ENCODE measurements at places on chromosomes 3 and 15.

- ATAC-seq = no peak
Observed at GRCh38 chr3:54845551-54845950, 82.3 kb downstream of the LRTM1 start.

- ATAC-seq = no peak
Observed at GRCh38 chr15:63067976-63068743, 25.6 kb downstream of the TPM1 start.

DNA sequence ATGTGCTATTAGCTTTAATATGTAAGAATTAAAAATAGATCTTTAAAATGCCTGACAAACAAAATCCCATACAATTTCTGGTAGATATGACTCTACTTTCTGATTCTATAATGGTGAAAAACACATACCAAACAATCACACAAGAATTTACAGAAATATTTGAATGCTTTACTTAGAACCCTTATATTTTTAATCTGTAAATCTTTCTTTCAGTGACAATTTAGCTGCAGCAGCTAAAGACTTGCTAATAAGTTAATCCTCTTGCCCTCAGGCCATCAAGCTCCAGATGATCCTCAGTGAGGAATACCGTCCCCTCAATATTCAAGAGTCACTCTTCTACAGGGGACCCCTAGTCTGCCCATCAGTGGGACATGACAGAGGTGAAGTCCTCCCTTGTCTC, 55.6 kb downstream of the C3orf80 start:
- no peak for ATAC-seq

DNA sequence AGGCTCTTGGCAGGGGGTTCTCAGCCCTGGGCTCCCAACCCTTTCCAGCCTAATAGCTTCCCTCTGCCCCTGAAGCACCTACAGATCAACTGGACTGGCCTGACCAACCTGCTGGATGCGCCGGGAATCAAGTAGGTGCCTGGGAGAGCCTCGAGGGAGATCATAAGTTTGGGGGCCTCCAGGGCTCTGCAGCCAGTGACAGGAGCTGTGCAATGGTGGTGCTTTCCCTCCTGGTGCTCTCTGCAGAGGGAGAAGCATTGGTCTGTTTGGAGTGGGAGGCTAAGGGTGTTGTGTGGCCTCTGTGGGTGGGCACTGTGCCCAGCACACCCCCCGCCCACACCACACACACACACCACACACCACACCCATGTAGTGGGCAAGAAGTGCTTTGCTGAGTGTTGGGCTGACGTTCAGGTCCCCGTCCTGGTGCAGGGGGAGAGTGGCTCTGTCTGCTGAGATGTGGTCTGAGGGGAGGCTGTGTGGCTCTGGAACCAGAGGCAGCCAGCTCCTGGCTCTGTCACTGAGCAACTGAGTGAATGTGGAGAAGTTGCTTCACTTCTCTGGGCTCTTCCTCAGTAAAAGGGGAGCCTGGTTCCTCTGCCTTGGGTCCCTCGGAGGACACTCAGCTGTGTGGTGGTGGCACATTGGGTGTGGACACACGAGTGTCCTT, 26.3 kb downstream of the ESYT3 start:
- ATAC-seq = no peak

GRCh38 chr15:70035719-70036077, 62.0 kb downstream of the TLE3 start:
- ATAC-seq = no peak

DNA sequence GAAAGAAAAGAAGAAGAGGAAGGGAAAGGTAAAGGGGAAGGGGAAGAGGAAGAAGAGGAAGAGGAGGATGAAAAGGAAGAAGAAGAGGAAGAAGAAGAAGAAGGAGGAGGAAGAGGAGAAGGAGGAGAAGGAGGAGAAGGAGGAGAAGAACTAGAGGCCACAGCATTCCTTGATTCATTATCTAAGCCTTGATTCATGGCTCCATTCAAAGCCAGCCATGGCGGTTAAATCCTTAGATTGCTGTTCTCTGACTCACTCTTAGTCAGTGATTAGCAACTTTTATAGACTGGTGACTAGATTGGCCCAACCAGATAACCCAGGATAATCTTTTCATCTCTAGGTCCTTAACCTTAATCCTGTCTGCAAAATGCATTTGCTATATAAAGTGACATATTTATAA, 47.6 kb downstream of the OSTN start:
- ATAC-seq = no peak

DNA sequence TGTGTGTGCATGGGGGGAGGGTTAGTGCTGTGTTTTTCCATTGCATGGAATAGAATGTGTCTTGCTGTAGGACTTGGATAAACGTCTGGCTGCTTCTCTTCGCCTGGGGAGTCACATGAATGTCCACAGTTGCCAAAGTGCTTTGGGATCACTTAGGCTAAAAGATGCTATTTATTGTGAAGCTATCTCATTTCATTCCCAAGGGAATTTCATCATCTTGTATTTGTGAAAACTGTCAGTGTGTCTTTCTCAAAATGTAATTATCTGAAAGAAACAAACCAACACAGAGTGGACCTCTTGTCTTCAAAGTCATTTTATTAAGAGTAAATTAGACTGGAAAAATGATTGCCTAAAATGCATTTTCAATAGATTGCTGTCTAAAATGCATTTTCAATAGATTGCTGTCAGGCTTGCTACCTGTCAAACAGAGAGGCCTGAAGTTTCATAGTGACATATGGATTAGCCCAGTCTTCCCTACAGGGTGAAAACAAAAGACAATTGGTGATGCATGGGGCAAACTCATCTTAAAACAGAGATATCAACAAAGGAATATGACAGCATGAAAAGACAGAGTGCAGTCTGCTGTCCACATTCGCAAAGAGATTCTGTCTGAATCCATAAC, 117.1 kb upstream of the GOLIM4 start:
- no peak for ATAC-seq

DNA sequence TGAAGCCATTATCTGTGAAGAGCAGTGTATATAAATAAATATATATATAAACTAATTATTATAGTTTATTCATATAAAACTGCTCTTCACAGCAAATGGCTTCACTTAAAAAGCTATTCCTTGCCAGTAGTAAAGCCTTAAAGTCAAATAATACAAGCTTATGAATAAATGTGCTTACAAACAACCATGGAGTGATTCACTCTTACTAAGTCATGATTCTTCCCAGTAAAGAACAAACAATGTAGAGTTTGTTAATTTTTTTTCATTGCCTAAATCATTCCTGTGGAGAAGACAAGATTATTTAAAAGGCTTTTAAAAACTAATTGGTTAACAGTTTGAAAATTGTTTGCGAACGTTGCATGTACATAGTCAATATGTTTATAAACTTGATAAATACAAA, 140.7 kb downstream of the PLCH1 start:
- ATAC-seq = no peak

DNA sequence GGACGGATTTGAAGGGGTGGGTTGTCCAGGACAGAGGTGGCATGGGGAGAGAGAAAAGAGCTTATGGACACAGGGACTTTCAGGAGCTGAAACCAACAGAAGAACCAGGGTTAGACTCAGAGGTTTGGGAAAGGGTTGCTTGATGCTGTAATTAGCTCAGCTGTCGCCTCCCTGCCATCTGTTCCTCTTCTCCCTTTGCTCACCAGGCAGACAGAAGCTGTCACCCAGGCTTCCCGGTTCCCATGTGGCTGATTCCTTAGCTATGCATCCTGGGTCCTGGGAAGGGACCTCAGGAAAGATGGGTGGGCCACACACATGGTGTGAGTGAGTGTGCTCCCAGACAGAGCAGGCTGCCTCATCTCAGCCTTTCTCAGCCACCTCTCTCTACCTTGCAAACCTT, 14.1 kb downstream of the PTPN23 start:
- ATAC-seq = no peak

- ATAC-seq = no peak
Observed at GRCh38 chr3:183328823-183329222, 75.8 kb downstream of the B3GNT5 start.

DNA sequence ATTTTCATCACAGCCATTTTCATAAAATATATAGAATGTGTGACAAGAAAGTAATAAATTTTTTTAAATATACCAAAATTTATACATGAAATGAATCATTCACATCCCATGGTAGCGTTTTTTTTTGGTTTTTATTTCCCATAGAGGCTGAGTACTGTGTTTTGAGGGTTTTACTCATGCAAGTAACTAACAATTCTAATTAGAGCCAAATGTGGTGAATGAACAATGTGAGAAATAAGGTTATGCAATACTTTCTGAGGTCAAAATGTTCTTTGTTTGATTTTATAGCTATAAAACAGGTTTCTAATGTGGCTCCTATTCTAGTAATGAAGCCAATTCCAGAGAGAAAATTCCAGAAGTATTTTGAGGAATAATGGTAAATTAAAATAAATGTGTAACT, 386.8 kb downstream of the TBC1D5 start:
- ATAC-seq = no peak

DNA sequence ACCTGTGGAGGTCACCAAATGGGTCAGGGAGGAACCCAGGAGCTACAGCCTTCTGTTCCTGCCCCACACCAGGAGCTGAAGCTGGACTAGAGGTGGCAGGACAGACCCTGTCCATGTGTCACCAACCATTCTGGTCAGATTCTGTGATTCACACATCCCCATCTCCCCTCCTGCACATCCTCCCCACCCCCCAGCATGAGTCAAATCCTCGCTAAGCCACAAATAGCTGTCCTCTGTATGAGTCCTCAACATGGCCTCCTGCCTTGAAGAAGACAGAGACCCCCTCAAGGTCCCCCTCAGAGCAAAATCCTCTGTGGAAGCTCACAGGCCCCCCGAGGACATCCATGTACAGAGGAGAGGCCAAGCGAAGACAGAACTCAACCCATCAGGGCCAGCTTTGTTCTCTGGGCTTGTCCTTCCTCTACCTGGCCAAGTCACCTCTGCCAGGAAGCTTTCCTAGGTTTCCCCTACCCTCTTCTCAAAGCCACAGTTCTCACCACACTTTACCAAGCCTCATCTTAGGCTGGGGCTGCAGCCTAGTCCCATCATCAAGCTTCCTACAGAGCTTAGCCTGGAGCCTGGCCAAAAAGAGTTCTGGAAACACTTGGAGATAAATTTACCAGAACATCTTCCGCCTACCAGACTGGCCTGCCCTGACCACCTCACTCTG, 17.1 kb downstream of the CACNA2D2 start:
- ATAC-seq = no peak

- no peak for ATAC-seq
Observed at GRCh38 chr15:58606577-58607080, 142.9 kb downstream of the ADAM10 start.

DNA sequence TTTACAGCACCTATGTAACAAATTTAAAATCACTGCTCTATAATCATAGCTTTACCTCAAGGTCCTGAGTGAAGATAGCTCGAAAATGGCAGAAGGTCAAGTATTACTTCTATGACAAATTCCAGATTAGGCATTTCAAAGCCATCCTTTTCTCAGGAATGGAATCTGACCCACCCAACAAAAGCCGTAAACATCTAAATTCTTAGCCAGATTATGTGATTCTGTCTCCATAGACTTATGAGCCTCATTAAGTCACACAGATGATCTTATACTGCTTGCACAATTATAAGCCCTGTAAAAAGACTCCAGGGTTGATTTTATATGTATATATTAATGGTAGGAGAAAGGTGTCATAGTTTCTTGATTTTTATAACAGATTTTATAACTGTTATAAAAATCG, 56.9 kb downstream of the CEP152 start:
- ATAC-seq = no peak

GRCh38 chr3:20406611-20407011, 220.6 kb upstream of the SGO1 start:
- no peak for ATAC-seq

DNA sequence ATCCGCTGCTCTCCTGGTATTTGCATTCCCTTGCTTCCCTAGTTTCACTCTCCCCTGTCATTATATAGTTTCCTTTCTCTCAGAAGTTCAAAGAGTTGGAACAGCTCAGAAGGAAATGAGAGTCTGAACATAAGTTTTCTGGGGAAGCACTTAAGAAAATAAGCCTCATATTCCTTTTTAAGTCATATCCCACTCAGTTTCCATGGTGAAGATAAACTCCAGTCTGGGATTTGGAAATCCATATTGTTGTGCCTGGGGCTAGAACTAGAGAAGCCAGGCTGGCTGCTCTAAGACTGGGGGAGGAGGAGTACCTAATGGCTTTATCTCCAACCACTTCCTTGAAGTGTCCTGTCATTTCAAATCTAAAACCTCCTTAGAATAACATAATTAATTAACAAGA, 134.2 kb upstream of the ALCAM start:
- no peak for ATAC-seq

DNA sequence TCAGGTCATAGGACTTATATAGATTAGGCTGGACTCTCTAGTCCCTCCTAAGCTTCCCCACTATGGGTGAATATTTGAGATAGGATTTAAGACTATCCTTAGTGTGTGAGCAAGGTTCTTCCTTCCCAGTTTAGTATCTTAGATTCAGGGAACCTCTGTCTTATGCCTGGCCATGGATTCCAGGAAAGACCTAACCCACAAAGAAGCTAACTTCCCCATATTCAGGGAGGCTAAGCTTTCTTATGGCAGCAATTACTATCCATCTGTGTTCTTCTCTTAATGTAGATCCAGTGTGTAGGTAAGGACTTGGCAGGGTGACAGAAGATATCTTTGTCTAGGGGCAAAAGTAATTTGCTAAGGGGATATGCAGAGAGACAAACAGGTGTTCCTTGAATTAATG, 25.5 kb upstream of the PIK3R4 start:
- ATAC-seq = no peak

DNA sequence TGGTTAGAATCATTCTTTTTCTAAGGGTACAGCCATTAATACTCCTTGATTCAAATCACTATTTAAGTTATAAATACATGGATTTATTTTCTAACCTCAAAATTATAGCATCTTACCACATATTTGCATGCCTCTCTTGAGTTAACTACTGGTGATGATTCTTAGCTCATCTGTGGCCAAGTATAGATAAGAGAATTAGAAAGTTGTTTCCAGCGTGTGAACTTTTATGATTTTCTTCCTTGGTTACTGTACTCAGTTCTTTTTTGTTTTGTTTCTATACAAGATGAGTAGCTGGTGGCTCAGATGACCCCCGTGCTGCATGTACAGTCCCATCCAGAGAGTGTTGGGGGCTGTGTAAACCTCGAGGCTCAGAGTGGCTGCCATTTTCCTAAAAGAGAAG, 124.6 kb downstream of the IGF1R start:
- no peak for ATAC-seq

GRCh38 chr15:57422113-57422754, 45.9 kb downstream of the CGNL1 start:
- ATAC-seq = no peak

- no peak for ATAC-seq
Observed at GRCh38 chr3:139937674-139938279, 2.8 kb downstream of the CLSTN2 start.

DNA sequence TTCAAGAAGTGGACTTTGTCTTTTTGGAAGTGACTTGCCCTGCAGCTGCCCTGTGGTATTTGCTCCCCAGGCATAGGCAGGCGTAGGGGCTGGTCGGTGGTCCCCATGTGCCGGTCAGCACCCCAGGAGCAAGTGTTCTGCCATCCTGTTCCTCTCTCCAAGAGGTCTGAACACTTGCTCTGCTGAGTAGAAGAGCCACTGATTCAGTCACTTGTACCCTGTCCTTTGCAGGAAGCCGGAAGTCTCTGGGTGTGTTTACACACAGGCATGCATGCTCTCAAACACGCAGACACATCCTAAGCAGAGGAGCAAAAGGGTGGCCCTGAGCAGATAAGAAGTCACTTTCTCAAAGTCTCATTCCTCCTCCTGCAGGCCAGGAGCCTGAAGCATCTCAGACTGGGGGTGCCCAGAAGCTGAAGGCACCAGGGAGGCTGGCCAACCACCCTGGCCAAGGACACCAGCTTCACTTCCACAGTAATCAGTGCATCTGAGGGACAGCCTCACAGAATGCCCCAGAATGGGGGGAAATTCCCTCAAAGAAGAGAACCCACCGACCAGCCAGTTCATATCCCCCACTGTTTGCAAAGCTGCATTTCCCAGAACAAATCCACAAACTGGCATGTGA, 88.7 kb upstream of the POMGNT2 start:
- no peak for ATAC-seq

GRCh38 chr3:108602935-108603294, 13.4 kb downstream of the DZIP3 start:
- ATAC-seq = no peak

Measured in gastroesophageal sphincter (tissue), 4 donors.